ENCODE measurements at places on chromosomes 6 and 20.

GRCh38 chr6:2042956-2043648 is 202.3 kb downstream of the GMDS start:
- DNase-seq = no peak

GRCh38 chr20:36043441-36043840 is 75.1 kb downstream of the CNBD2 start:
- DNase-seq = no peak

DNA sequence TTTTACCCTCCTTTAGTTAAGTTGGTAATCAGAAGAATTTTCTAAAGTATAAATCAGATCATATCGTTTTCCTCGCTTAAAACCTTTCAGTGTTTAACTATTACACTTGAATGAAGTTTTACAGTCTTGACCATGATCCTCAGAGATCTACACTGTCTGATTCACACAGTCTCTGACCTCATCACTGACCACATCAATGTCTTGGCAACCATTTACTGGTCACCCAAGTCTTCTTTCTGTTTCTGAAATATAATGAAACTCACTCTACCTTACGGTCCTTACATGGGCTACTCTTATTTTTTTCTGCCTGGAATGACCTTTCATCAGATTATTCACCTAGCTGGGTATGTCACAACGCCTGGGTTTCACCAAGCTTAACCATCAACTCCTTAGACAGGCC is 71.4 kb downstream of the ADGB start:
- no peak for DNase-seq

DNA sequence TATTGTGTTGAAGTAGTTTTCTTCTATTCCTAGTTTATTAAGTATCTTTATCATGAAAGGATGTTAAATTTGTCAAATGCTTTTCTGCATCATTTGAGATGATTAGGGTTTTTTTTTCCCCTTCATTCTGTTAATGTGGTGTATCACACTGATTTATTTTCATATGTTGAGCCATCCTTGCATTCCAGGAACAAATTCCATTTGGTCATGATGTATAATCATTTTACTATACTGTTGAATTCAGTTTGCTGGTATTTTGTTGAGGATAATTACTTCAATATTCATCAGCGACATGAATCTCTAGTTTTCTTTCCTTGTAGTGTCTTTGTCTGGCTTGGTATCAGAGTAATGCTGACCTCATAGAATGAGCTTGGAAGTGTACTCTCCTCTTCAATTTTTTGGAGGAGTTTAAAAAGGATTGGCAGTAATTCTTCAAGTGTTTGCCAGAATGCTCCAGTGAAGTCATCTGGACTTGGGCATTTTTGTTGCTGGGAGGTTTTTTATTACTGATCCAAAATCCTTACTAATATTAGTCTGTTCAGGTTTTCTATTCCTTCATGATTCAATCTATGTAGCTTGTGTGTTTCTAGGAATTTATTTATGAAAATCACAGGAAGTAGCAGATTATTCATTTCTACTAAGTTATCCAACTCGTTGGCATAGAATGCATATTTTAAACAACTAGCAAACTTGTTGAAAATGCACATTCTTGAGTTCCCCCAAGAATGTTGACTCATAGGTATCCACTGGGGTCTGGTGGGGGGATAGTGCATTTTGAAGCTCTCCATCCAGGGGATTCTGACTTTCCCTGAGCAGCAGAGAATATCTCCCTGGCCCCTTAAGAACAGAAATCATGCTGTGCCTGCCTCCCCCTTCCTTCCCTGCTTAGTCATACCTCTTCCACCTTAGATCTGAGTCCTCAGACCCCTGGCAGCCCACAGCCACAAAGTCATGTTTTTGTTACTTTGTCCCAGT is 187.1 kb downstream of the BMP7 start:
- no peak for DNase-seq

GRCh38 chr6:76453270-76453669 is 380.8 kb upstream of the IMPG1 start:
- no peak for DNase-seq

DNA sequence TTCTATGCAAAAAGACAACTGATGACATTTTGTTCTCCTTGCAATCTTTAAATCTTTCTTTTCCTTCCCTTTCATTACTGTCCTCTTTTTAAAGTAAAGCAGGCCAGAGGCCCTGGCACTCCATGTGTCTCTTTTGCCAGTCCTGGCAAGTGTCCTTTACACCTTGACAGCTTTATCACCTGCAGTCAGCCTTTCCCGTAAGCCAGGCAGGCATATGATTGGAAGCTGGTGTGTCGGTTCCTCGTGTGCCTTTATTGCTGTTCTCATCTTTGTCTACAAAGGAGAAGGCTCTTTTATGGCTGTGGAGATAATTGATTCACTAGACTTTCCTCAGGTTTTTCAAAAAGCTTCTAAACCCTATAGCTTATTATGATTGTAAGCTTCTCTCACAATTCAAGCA is 162.3 kb upstream of the FBXL4 start:
- DNase-seq = no peak

GRCh38 chr20:9126527-9126926 is 57.6 kb downstream of the PLCB4 start:
- no peak for DNase-seq

DNA sequence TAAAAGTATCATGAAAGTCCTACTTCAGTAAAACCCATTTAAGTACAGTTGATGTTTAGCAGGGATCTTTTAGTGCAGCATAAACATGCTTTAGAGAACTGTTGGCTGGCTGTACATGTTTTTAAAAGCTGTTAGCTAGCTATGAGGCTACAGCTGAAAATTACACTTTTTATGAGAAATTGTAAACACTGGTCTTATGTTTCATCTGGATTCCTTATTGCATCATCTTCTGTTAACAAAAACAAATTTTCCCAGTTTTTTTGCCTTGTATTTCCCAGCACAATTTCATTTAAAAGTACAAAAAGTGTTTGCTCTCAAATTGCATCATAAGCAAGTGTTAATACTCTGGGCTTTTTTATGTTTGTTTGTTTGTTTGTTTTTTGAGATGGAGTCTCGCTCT is 18.3 kb upstream of the HLA-E start:
- DNase-seq = no peak

GRCh38 chr6:146582857-146583256 is 15.9 kb upstream of the ADGB start:
- no peak for DNase-seq
